ENCODE measurements at places on chromosomes 11 and 22.

GRCh38 chr11:8251616-8252295 is 11.9 kb downstream of the LMO1 start:
- DNase-seq = no peak

- no peak for DNase-seq
Measured at GRCh38 chr11:70467201-70468085, 69.1 kb downstream of the CTTN start.

GRCh38 chr11:47253660-47254059 is 4.1 kb upstream of the NR1H3 start:
- DNase-seq = no peak

DNA sequence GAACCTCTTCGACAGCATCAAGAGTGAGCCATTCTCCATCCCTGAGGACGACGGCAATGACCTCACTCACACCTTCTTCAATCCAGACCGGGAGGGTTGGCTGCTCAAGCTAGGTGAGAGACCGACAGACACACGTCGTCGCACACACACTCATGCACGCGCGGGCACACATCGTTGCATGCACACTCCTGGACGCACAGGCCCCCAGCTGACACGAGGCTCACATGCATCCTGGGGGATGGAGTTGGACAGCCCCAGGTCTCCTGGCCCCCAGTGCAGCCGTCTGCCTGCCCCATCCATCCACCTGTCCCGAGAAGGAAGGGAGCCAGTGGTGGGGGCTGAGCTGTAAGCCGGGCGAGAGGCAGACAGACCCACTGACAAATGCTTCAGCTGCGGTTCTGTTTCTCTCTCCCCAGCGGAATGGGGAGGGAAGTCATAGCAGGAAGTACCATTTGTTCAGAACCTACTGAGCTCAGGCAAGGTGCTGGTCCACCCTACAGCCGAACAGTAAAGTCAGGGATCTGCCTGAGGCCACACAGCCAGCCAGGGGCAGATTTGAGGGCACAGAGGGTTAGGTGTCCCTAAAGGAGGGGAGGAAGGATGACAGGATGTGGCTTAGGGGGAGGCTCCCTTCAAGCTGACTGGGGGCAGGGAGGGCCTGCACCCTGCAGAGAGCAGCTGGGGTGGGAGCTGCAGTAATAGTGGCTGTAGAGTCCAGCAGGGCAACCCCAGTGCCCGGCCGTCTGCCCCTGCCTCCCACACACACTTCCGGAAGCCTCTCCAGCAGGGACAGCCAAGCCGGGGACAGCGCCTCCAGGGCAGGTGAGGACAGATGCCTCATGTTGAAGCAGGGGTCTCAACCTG is 27.1 kb downstream of the CYTH4 start:
- peak; percentile 54 for DNase-seq

DNA sequence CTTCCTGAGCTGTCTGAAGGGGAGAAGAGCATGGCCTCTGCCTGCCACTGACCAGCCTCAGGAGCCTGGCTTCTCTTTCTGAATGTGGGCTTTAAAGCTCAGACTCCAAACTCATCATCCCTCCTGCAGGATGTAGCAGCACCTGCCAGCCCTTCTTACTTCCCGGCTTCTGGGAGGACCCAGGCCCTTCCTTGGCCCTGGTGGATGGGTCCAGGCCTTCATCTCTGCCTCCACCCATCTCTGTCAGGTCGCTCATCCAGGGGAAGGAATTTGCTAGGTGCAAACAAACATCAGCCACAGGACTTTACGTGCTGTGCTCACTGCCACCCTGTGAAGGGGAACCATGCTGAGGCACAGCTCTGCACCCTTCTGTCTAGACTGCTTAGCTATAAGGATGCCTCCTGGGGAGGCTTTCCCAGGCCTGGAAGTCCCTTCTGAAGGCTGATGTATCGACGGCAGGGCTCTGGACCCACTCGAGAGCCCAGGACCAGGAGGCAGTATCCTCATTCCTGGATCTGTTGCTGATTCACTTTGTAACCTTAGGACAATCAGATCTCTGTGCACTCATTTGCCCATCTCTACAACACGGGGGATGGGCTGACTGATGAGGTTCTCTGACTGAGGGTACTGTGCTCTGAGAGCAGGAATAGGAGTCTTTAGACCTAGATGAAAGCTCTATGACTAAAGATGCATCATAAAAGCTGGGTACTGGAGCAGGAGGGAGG is 30.9 kb downstream of the USP35 start:
- no peak for DNase-seq

Data from effector memory CD8-positive, alpha-beta T cell (primary cell).